ENCODE measurements at places on chromosomes 4 and X. TPM values are rescaled to one million over a fixed set of nuclear protein-coding genes. Genes with fewer than 3 reads are reported as not detected.

Gene ANKRD50
- 21.0 TPM for total RNA-seq

Gene TEX13B
- not detected for total RNA-seq

Gene PNCK
- total RNA-seq: not detected

Gene SLC10A4
- total RNA-seq: not detected

All from SJCRH30 (cell line).